ENCODE measurements at places on chromosomes 2 and 18. TPM values are rescaled to one million over a fixed set of nuclear protein-coding genes. Genes with fewer than 3 reads are reported as not detected.

The SH3RF3 gene
- 1.4 TPM for total RNA-seq

The ANKRD30BL gene
- not detected for total RNA-seq

The KLF11 gene
- 4.2 TPM for total RNA-seq

The OTX1 gene
- total RNA-seq, result not detected

The G6PC2 gene
- total RNA-seq, result not detected

- no peaks in the 10 kb centered on the region for H3K27me3 ChIP-seq
These were observed 3.7 kb downstream of the ANKRD23 start for GRCh38 chr2:96839875-96840850.

GRCh38 chr18:70127359-70127758 is 78.1 kb downstream of the RTTN start:
- no peaks in the 10 kb centered on the region for H3K4me1 ChIP-seq
- no peak for DNase-seq
- peaks cover 31% of the 10 kb centered on the region for H3K36me3 ChIP-seq
- H3K27me3 ChIP-seq, result no peaks in the 10 kb centered on the region
- H3K27ac ChIP-seq, result no peak overlapping the region
- no peak overlapping the region for H3K4me3 ChIP-seq

GRCh38 chr18:693466-694187 is 18.8 kb downstream of the ENOSF1 start:
- H3K36me3 ChIP-seq, result peaks cover 59% of the 10 kb centered on the region
- no peak for DNase-seq
- no peak overlapping the region for H3K4me3 ChIP-seq
- no peak overlapping the region for H3K27ac ChIP-seq

GRCh38 chr2:188786368-188786841 is 187.8 kb upstream of the COL3A1 start:
- no peaks in the 10 kb centered on the region for H3K36me3 ChIP-seq
- H3K27me3 ChIP-seq, result no peaks in the 10 kb centered on the region
- H3K4me1 ChIP-seq, result no peaks in the 10 kb centered on the region
- H3K27ac ChIP-seq, result no peak overlapping the region
- DNase-seq, result no peak
- H3K4me3 ChIP-seq, result no peak overlapping the region

DNA sequence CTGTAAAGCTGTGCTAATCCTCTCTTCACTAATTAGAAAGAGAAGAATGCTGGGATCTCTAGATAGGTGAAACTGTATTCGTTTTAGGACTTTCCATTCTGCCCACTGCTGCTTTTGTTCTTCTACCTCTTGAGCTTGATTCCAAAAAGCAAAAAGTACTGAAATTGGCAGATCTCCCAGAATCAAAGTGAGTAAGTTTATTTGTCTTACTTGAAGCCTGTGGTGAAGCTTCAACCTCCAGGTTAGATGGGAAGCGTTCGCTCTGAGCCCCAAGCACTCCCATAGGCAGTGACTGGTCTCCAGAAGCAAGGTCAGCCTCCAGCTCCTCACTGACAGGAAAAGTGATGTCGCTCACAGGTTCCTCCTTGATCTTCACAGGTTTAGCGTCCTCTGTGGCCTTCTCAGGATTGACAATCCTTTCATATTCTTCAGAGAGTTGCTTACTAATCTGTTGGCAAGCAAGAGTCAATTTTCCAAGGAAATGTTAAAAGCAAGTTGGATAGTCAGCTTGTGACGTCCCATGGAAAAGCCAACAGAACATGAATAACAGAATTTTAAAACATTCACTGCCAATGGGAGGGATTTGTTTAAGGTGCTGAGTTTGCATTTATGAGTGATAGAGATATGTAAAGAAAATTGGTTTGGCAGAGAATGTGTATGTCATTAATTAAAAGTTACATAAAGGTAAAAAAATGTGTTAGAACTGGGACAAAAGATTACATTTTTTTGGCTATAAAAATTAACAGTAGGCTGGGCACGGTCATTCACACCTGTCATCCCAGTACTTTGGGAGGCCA is 8.1 kb downstream of the SUPT7L start:
- DNase-seq, result no peak
- H3K4me3 ChIP-seq, result no peak overlapping the region
- H3K4me1 ChIP-seq, result peaks cover 25% of the 10 kb centered on the region
- H3K36me3 ChIP-seq, result peaks cover 51% of the 10 kb centered on the region
- peak overlapping the region; percentile 22 for H3K27ac ChIP-seq

- no peaks in the 10 kb centered on the region for H3K4me1 ChIP-seq
- peaks cover 1% of the 10 kb centered on the region for H3K27me3 ChIP-seq
- no peak overlapping the region for H3K4me3 ChIP-seq
- H3K36me3 ChIP-seq, result no peaks in the 10 kb centered on the region
- DNase-seq, result no peak
These were observed 15.8 kb downstream of the CCDC74A start for GRCh38 chr2:131543385-131543891.

GRCh38 chr2:236473691-236474090 is 95.9 kb upstream of the ACKR3 start:
- H3K27ac ChIP-seq, result no peak overlapping the region
- peaks cover 14% of the 10 kb centered on the region for H3K27me3 ChIP-seq
- H3K4me1 ChIP-seq, result no peaks in the 10 kb centered on the region

DNA sequence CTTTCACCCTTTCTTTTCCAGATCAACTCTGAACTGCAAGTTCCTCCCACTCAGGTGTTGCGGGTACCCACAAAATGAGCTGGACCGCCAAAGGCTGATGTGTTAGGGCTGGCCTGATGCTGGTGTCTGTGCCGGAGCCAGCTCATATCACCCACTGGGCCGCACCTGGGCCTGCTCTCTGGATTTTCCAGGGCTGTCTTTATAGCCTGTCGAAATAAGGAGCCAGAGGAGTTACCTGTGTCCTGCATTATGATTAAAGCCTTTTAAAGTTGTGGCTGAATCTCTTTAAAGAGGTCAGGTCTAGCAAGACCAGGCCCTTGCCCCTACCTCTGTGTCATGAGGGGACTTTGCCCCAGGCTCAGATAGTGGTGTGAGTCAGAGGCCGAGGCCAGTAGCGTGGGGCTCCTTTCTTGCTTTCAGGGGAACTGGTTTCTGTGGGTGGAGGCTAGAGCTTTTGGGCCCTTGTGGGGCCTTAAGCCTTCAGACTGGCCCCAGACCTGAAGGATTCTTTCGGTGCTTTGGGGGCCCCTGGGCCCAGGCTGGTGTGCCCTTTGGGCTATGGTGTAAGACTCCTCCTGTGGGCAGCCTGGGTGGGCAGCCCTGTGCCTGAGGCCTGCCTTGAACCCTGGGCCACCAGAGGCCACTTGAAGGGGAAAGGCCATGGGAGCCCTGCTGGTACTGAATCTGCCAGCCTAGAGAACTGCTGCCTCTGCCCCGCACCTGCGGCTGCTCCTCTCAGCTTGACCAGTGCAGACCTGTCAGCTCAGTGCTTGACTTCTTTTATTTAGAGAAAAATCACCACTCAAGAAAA is 21.3 kb downstream of the OTOF start:
- H3K4me3 ChIP-seq, result no peak overlapping the region
- no peak overlapping the region for H3K27ac ChIP-seq
- no peaks in the 10 kb centered on the region for H3K27me3 ChIP-seq
- no peaks in the 10 kb centered on the region for H3K4me1 ChIP-seq
- DNase-seq, result no peak

DNA sequence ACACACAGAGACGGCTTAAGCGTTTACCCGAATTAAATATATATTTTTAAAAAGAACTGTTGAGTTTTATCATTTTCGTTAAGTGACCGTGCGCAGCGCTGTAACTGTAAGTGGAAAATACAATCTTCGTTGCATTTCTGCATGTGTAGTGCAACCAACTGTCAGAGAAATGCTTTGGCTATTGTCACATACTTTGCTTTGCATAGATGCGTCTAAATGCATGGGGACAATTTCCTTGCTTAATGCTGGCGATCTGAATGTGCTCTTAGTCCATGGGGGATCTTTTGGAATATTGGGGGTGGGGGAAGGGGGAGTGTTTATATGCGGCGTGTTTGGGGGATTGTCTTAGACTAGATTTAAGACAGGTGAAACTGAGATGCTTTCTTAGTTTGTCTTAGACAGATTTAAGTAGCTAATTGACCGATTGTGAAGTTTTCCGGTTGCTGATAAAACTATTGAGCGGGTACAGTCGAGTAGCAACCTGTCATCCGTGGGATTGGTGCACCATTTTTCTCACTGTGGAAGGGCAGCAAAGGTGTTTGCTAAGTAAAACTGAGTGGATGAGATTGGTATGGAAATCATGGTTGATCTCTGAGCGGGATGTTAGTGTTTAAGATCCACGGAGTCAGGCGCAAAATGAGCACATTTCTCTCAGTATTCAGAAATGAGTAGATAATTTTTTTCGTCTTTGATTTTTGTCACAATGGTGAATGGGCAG is 476 bp downstream of the VSNL1 start:
- H3K4me3 ChIP-seq, result no peak overlapping the region
- peaks cover 5% of the 10 kb centered on the region for H3K4me1 ChIP-seq
- peaks cover 53% of the 10 kb centered on the region for H3K27me3 ChIP-seq
- H3K36me3 ChIP-seq, result no peaks in the 10 kb centered on the region
- H3K27ac ChIP-seq, result no peak overlapping the region

- no peak overlapping the region for H3K27ac ChIP-seq
- no peak for DNase-seq
- no peak overlapping the region for H3K4me3 ChIP-seq
- H3K27me3 ChIP-seq, result peaks cover 21% of the 10 kb centered on the region
- peaks cover 3% of the 10 kb centered on the region for H3K4me1 ChIP-seq
These were observed 102.5 kb upstream of the CRIM1 start for GRCh38 chr2:36253086-36253485.

DNA sequence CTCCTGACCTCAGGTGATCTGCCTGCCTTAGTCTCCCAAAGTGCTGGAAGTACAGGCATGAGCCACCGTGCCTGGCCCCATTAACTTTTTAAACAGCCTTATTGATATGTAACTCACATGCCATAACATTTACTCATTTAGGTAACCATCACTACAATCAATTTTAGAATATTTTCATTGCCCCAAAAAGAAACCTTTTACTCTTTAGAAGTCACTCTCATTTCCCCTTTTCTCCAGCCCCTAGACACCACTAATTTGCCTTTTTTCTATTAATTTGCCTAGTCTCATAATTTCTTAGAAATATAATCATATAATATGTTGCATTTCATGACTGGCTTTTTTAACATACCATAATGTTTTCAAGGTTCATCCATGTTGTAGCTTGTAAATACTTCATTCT is 57.2 kb upstream of the TACR1 start:
- no peaks in the 10 kb centered on the region for H3K4me1 ChIP-seq
- no peak for DNase-seq
- H3K36me3 ChIP-seq, result no peaks in the 10 kb centered on the region

DNA sequence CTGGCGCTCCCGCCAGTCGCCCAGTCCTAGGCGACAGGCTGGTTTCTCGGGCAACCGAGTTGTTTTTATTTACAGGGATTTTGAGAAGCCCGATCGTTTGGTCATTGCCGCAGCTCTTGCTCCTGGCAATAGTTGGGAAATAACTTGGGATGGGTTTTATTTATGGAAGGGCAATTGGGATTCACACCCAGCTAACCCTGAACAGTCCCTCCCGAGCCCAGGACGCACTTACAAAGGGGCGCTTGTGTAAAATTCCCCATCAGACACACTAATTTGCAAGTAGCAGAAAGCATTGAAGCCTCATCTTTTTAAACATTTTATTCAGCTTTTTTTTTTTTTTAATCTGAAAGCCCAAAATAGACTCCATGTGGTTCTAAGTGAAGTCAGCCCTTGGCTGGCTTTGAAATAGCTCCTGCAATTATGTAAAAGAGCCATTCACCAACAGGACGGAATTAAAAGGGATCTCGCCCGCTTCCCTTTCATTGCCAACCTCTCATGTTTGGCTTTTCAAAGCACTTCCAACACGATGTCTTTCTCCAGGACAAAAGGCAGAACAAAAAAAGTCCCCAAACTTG is 3.6 kb upstream of the GBX2 start:
- no peak for DNase-seq
- no peak overlapping the region for H3K4me3 ChIP-seq
- H3K4me1 ChIP-seq, result peaks cover 2% of the 10 kb centered on the region
- H3K27me3 ChIP-seq, result peaks cover 63% of the 10 kb centered on the region

DNA sequence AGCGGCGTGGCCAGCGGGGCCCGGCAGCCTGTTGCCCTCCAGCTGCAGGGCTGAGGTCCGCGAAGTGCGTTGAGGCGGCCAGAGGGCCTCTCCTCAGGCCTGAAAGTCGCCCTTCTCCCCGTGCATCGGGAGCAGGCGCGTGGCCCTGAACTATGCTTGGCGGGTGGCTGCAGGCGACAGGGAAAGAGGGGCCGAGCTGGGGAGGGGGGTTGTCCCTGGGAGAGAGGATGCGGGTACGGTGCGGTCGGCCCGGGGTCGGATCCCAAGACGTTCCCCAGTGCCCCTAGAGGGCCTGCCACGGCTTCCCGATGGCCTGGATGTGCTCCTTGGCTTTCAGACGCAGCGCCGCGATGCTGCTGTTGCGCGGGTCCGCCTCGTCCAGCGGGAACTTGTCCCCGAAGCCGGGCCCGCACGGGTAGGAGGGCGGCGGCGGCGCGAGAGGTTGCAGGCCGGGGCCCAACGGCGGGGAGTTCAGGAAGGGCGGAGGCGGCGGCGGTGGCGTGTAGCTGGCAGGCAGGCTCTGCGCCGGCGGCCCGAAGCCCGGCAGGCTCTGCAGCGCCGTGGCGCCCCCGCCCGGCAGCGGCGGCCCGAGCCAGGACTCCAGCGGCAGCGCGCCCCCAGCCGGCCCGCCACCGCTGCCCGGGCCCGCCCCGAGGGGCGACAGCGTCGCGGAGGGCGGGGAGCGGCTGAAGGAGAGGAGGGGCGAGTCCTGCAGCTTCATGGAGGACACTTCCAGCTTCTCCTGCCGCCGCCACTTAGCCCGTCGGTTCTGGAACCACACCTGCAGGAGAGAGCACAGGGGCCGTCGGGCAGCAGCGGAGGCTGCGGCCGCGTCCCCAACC is 4.3 kb downstream of the RAX start:
- H3K27me3 ChIP-seq, result peaks cover 77% of the 10 kb centered on the region
- H3K4me3 ChIP-seq, result peak overlapping the region; percentile 32
- no peaks in the 10 kb centered on the region for H3K36me3 ChIP-seq
- no peak overlapping the region for H3K27ac ChIP-seq
- DNase-seq, result peak; percentile 82

GRCh38 chr2:2871480-2872308 is 505.9 kb downstream of the EIPR1 start:
- no peak overlapping the region for H3K27ac ChIP-seq
- H3K4me3 ChIP-seq, result no peak overlapping the region
- no peaks in the 10 kb centered on the region for H3K36me3 ChIP-seq
- no peaks in the 10 kb centered on the region for H3K27me3 ChIP-seq
- DNase-seq, result no peak

DNA sequence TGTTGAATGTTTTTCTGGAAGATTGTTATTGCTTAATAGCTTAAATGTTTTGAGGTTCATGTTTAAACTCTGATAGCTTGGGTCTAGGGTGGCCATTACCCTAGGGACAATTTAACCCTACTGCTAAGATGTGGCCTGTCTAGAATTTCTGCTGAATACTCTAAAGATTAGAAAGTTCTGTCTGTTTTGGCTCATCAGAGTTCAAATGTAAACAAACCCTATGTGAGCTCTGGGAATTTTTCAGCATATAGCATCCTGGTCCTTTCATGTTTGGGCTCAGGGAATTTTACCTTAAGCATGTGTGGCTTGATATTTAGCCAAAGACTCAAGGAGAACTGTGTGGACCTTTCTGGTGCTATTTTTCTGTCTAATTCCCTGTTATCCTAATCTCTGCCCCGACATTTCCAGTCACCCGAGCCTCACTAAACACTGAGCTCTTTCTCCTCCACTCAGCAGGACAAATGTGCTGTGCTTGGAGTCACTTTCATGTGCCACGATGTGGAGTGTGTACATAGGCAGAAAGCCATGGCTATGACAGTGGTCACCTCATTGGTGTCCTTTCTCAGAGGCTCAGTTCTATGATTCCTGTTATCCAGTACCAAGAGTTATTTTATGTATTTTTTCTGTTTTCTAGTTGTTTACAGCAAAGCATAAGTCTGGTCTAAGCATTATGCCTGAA is 492.5 kb upstream of the SPHKAP start:
- no peak for DNase-seq
- no peaks in the 10 kb centered on the region for H3K27me3 ChIP-seq
- no peak overlapping the region for H3K4me3 ChIP-seq
- H3K4me1 ChIP-seq, result no peaks in the 10 kb centered on the region
- no peak overlapping the region for H3K27ac ChIP-seq
- no peaks in the 10 kb centered on the region for H3K36me3 ChIP-seq

Data from activated CD4-positive, alpha-beta T cell treated with anti-CD3 and anti-CD28 coated beads for 36 hours (primary cell).